ENCODE measurements at places on chromosomes 11 and 22.
A peak's percentile ranks its signal among the peaks of the same experiment; 100 is the strongest.

DNA sequence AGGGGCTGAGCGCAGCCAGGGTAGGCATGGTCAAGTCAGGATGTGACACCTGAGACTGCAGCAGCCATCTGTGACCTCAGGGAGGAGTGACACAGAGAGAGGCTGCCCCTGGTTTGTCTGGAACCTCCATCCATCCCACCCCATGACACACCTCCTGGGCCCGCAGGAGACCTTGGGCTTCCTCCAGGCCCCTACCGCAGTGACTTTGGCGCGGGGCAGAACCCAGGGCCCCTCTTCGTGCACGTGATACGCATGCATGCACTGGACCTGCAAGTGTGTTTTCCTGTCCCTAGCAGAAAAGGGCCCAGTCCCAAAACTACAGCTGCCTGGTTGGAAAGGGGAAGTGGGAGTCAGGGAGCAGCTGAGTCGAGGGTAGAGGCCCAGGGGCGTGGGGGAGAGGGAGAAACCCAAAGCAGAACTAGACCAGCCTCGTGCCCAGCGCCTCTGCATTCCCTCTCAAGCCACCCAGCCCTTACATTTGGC, 7.9 kb upstream of the CYTH4 start:
- no peak for DNase-seq

GRCh38 chr11:24623121-24623520, 126.3 kb downstream of the LUZP2 start:
- no peak for DNase-seq

DNA sequence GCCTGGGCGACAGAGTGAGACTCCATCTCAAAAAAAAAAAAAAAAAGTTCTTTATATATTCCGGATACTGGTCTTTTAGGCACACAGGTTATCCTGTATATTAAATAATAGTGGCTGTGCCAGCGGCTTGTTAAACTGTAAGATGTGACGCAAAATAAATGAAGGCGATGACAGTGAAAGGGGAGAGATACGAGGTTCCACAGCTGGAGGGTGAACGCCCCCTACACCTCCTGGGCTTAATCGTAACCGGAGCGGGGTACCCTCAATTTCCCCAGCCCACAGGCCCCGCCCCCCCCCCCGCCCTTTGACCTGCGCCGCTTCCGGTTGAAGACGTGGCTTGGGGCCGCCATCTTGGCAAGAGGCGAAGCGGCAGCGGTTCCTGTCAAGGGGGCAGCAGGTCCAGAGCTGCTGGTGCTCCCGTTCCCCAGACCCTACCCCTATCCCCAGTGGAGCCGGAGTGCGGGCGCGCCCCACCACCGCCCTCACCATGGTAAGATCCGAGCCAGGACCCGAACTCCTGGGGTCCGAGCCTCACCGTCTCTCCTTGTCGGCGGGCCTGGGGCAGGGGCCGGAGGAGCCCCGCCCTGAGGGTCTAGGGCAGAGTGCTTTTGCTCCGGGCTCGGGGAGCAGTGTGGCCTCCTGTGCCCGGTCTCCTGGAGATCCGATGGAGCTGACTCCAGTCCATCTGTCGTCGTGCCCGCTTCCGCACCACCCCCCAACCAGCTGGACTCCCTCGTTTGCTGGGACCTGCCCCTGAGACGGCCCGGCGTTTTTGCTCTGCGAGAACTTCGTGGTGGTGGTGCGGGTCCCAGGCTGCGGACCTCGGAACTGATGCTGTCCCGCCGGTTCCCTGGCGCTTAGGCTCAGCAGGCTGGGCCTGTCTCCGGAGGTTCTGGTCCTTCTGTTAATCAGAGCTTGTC, at the start of gene ARCN1:
Gene ARCN1 (plus strand): TSS at position 349 of the 920 bp plus-strand sequence. CDS start 139 bp downstream, at position 488.
- DNase-seq, result peak; percentile 79

DNA sequence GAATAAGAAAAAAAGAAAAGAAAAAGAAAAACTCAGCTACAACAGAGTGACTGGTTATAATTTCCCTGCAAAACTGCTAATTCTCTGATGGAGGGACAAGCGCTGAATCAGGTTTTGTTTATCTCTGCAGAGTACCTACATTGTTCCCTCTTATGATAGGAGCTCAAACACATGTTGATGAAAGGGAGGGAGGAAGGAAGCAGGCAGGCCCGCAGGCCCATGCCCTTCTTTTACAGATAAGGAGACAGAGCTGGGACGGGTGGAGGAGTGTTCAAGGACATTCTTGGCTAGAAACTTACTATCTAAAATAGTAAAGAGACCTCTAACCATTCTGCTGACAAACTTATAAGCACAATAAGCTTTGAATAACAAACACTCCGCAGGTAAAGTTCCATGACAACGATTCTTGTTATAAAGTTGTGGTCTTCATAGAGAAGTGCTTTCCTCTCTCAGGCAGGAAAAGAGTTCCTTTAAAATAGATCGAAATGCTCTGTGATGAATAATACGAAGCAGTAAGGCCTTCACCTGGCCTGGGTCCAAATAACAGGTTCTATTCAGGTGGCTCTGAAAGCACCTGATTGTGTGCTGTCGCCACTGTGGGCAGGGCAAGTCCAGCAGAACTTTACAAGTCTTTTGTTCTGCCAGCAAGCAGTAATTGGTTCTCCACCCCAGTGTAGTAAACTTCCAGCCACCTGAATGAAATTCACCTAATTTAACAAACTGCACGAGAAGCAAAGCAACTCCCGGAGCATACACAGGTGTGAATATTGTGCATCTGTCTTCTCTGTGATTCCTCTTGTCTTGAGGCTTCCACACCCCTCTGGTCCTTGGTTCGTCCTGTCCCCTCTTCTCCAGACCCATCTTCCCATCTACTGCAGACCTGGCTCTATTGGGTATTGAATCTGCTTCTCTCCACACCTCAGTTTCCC, 15.3 kb upstream of the MICAL2 start:
- no peak for DNase-seq

GRCh38 chr22:23365961-23366360, 185.7 kb downstream of the BCR start:
- no peak for DNase-seq

- no peak for DNase-seq
These were observed 15.8 kb upstream of the RTN4RL2 start for GRCh38 chr11:57444362-57445121.

GRCh38 chr11:10490398-10491241, 35.6 kb downstream of the AMPD3 start:
- no peak for DNase-seq

All from stimulated activated CD4-positive, alpha-beta T cell treated with anti-CD3 and anti-CD28 coated beads, Interleukin-4, amount 100 ng/mL, for 24 hours (primary cell).